SK-N-SH (cell line): ENCODE measurements at places on chromosomes 1 and 21. TPM values are rescaled to one million over a fixed set of nuclear protein-coding genes. Genes with fewer than 3 reads are reported as not detected.

Gene NR5A2
- not detected in 2 replicates for polyA plus RNA-seq

Gene C1QTNF12
- polyA plus RNA-seq: 0.59 TPM in 1 of 2 replicates, not detected in the other

DNA sequence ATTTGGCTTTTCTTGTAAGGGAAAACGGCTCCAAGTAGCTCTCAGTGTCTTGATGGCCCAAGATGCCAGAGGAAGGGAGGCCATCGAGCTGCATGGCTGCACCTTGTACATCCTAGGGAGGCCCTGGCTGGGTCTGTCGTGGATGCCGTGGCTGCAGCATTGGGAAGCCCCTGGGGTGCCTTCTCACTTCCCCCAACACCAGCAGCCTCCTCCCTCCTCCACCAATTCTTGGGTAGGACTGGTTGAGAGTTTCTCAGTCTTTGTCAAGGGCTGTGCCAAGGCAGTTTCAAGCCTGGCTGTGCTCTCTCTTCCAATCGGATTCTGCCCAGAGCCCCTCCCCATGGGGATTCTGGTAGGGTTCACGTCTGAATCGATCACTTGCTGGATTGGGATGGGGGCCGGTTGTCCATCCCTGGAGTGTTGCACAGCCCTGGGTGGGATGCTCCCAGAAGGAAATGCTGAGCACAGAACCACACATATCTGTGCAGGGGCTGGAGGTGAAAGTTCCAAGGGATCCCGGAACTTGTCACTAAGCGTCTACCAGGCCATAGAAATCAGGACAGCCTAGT is 14.0 kb upstream of the SPSB1 start:
- no peak overlapping the region for H3K4me3 ChIP-seq
- H3K4me1 ChIP-seq: peaks cover 5% of the 10 kb centered on the region; the same call in 1 of the 2 replicates
- DNase-seq: no peak
- H3K27me3 ChIP-seq: no peaks in the 10 kb centered on the region

- H3K4me3 ChIP-seq: no peak overlapping the region
- no peak for DNase-seq
- H3K4me1 ChIP-seq: no peaks in the 10 kb centered on the region
- H3K36me3 ChIP-seq: no peaks in the 10 kb centered on the region
- no peak overlapping the region for H3K27ac ChIP-seq
Observed at GRCh38 chr1:218397752-218398339, 52.7 kb downstream of the TGFB2 start.

DNA sequence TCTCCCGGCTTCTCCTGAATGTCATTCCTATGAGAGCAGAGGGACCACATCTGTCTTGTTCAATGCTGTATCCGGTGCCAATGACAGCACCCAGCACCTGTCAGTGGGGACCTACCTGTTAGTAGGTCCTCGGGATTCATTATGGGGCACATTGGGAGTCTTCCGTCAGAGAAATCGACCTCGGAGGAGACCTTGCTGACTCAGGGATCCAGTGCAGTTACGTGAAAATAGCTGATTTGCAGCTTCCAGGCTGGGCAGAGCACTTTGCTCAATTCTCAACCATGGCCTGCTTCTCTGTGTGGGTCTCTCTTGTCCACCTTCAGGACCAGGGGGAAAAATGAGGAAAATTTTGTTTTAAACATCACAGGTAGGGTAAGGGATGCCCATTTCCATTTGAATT is 130.2 kb downstream of the PRDM2 start:
- DNase-seq: peak; percentile 1
- no peaks in the 10 kb centered on the region for H3K36me3 ChIP-seq
- H3K27ac ChIP-seq: no peak overlapping the region

GRCh38 chr1:66696771-66697170 is 55.5 kb upstream of the DYNLT5 start:
- H3K27me3 ChIP-seq: no peaks in the 10 kb centered on the region
- no peak overlapping the region for H3K4me3 ChIP-seq
- H3K36me3 ChIP-seq: peaks cover 2% of the 10 kb centered on the region
- H3K4me1 ChIP-seq: no peaks in the 10 kb centered on the region
